HFFc6 (cell line): ENCODE measurements at places on chromosomes 12 and 14.

GRCh38 chr12:81365284-81365683 lies 287.4 kb downstream of the ACSS3 start:
- H3K27ac ChIP-seq: no peak overlapping the region
- no peaks in the 10 kb centered on the region for H3K36me3 ChIP-seq
- no peak for DNase-seq
- H3K27me3 ChIP-seq: no peaks in the 10 kb centered on the region
- H3K4me1 ChIP-seq: no peaks in the 10 kb centered on the region

GRCh38 chr12:105092336-105092735 lies 8.1 kb upstream of the ALDH1L2 start:
- H3K27me3 ChIP-seq: peaks cover 14% of the 10 kb centered on the region
- H3K4me1 ChIP-seq: peaks cover 15% of the 10 kb centered on the region
- no peak overlapping the region for H3K4me3 ChIP-seq

DNA sequence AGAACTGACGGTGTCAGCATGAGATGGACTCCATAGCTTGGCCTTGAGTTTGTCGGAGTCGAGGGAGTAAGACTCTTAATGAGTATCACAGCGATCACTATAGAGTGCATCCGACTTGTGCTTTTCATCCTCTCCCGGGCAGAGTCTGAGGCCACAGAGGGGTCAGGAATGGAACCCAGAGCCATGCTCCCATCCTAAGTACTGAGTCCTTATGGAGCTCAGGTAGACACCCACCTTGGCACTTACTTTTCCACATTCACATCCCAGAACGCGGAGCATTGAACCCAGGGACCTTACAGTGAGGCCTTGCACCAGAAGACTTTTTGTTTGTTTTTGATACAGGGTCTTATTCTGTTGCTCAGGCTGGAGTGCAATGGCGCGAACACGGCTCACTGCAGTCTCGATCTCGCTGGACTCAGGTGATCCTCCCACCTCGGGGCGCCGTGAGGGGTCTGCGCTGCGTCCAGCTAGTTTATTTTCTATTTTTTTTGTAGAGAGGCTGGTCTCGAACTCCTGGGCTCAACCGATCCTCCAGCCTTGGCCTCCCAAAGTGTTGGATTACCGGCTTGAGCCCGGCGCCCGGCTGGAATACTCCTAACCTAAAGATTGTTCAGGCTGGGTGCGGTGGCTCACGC lies 719 bp upstream of the SRSF9 start:
- H3K27me3 ChIP-seq: peaks cover 2% of the 10 kb centered on the region; the same call in 1 of the 2 replicates
- peak overlapping the region; percentile 82; the same call in 1 of the 2 replicates for H3K27ac ChIP-seq
- DNase-seq: no peak

DNA sequence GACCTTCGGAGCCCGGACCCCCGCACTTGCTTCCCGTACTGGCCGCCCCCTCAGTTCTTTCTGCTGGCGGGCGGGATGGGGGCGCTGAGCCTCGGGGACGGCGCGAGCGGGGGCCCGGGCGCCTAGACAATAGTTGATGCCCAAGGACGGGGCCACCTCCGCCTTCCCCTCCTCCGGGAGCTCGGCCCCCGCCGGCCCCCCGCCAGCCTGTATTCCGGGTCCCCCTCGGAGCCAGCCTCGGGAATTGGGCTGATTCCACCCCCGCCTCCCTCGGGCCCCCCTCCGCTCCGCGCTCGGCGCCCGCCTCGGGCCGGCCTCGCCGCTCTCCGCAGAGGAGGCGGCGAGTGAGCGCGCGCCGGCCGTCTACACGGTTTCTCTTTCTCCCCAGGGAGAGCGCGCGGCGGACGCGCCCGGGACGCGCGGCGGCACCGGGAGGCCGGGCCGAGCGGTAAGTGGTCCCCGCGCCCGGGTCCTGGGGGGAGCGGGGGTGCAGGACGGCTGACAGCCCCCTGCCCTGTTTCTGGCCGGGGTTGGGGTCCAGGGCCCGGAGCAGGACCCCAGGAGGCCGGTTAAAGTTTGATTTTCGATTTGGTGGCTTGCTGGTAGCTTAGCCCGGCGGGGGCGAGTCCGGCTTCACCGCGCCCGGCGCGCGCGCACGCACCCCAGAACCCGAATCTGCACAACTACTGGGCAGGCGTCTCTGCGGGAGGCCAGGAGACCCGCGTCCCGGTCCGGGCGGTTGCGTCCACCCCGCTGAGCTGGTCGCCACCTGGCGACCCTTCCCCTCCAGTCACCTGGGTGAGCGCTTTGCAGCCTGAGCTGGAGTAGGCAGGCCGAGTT lies 413.7 kb downstream of the PCNX1 start:
- peaks cover 56% of the 10 kb centered on the region for H3K4me1 ChIP-seq
- peak; percentile 29 for DNase-seq
- H3K4me3 ChIP-seq: peak overlapping the region; percentile 96
- peaks cover 26% of the 10 kb centered on the region for H3K36me3 ChIP-seq

DNA sequence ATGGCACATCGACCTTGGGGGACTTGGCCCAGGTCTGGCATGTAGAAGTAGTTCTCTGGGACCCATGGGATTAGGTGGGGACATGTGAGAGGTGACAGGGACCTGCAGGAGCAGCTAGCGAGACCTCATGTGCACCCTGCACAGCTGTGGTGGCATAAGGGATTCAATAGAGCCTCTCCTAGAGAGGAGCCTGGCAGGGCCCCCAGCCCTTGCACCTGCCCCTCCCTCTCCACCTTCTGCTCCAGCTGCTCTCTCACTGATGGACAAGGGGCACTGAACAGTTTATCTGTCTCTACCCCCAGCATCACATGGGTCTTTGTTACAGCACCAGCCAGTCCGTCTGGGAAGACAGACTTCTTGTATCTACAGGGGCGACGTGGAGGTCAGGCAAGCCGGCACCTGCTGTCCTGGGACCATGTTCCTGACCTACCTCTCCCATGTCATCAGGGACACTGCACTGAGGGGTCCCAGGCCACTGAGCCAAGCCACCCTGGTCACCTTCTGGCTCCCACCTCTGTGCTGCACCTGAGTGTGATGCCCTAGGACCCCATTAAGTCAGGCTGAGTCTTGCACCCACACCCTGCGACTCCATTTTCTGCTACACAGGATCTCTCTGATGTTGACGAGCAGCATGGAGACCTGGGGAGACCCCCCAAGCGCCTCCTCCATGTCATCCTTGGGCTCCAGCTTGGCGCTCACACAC lies 32.6 kb downstream of the DDX11 start:
- H3K27ac ChIP-seq: no peak overlapping the region
- peaks cover 8% of the 10 kb centered on the region for H3K27me3 ChIP-seq
- no peak overlapping the region for H3K4me3 ChIP-seq
